ENCODE measurements at places on chromosomes 2 and 18.

DNA sequence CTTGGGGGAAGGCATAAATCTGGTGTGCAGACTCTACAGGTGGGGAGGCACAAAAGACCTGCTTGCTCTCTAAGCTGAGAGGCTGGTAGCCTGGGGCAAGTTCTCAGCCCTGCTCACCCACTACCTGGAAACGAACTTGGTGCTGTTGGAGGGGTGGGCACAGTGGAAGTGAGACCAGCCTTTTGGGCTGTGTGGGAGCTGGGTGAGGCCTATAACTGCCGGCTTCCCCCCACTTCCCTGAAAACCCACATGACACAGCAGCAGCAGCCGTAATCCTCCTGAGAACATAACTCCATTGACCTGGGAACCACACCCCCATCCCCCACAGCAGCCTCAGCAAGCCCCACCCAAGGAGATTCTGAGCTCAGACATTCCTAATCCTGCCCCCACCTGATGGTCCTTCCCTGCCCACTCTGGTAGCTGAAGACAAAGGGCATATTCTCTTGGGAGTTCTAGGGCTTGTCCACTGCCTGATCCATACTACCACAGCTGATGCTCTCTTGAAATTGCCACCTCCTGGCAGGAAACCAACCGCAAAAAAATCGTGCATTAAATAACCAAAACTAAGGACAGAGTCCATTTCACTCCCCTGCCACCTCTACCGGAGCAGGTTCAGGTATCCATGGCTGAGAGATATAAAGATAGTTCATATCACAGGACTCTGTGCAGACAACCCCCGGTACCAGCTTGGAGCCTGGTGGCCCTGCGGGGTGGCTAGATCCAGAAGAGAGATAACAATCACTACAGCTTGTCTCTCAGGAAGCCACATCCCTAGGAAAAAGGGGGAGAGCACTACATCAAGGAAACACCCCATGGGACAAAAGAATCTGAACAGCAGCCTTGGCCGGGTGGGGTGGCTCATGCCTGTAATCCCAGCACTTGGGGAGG, 178.1 kb downstream of the NDUFA10 start:
- no peak for DNase-seq

- no peak for DNase-seq
Observed at GRCh38 chr18:48492880-48493279, 46.0 kb upstream of the CTIF start.

GRCh38 chr2:31161637-31162036, 23.4 kb upstream of the GALNT14 start:
- DNase-seq = no peak

GRCh38 chr2:10402062-10402585, 46.0 kb downstream of the ODC1 start:
- no peak for DNase-seq

All from activated CD4-positive, alpha-beta T cell treated with anti-CD3 and anti-CD28 coated beads for 48 hours (primary cell).